ENCODE measurements at places on chromosomes 1 and 21.

- peak; percentile 85 for DNase-seq
Measured at GRCh38 chr1:29122682-29123052, 1.0 kb downstream of the TMEM200B start.

- DNase-seq, result no peak
Measured at GRCh38 chr1:214248311-214249085, 32.5 kb upstream of the SMYD2 start.

GRCh38 chr21:41283211-41283818 lies 33.3 kb upstream of the FAM3B start:
- DNase-seq, result no peak

- no peak for DNase-seq
Measured at GRCh38 chr1:103447471-103447870, 78.0 kb upstream of the RNPC3 start.

DNA sequence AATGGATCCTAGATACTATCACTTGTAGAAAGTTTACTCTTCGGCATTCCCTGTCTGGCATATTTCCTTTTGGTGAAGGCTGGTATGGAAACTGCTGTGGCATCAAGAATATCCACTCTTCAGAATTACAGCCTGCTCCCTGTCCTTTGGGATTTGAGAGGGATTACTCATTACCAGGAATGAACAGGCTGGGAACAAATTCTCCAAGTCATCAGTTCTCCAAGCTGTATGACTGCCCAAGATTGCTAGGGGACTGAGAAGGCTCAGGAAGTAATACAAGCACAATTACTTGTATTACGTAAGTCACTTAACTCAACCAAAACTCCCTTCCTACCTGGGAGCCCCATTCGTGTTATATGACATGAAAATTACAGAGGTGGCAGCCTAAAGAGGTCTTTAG lies 49.6 kb downstream of the CD58 start:
- DNase-seq, result no peak

DNA sequence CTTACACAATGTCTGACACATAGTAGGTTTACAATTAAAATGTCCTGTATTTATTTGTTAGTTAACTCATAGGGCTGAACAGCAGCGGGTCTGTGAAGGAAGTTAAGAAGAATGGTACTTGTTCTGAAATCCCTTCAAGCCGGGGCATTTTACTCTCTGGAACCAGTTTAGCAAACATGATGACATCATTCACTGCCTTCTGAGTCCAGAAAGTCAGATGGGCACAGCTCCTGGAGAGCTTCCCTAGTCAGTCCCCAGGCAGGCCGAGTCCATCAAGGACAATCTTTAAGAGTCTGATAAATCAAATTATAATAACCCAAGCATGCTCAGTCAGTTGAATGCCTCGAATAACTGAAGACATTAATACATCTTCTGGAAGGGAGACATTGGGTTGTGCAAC lies 125.4 kb upstream of the DAB1 start:
- no peak for DNase-seq

GRCh38 chr1:160309571-160309970 lies 24.6 kb upstream of the PEX19 start:
- no peak for DNase-seq

DNA sequence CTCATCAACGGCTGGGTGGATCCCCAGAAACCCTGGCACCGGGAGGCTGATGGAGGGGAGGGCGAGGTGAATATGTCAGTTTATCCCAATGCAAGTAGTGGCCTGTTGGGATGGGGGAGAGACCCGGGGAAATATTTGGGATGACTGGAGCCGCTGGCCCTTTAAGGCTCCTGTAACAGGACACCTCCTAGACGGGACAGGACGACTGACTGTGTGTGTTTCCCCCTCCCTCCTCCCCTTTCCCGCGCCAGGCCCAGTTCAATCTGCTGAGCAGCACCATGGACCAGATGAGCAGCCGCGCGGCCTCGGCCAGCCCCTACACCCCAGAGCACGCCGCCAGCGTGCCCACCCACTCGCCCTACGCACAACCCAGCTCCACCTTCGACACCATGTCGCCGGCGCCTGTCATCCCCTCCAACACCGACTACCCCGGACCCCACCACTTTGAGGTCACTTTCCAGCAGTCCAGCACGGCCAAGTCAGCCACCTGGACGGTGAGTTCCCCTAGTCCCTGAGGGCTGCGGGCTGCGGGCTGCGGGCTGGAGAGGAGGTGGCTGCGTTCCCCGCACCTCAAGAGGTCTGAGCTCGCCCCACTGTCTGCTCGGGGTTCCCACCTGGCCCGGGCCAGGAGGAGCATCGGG lies 44.8 kb upstream of the CCDC27 start:
- DNase-seq, result no peak

DNA sequence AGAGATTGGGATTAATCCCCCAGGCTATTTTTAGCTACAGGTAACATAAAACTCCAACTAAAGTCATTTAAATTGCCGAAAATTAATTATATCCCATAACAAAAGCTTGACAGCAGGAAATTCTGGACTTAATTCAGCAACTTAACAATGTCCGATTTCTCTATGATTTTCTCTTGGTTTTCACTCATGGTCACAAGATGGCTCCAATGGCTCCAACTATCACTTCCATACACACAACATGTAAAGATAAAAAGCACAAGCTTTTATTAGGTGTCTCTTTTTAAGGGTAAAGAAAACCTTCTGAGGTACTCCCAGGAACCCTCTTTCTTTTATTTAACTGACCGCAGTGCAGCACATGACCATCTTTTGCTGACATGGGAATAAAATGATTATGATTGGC lies 363.5 kb upstream of the PTBP2 start:
- DNase-seq, result no peak

GRCh38 chr1:218787826-218788225 lies 385.9 kb upstream of the LYPLAL1 start:
- DNase-seq, result no peak

DNA sequence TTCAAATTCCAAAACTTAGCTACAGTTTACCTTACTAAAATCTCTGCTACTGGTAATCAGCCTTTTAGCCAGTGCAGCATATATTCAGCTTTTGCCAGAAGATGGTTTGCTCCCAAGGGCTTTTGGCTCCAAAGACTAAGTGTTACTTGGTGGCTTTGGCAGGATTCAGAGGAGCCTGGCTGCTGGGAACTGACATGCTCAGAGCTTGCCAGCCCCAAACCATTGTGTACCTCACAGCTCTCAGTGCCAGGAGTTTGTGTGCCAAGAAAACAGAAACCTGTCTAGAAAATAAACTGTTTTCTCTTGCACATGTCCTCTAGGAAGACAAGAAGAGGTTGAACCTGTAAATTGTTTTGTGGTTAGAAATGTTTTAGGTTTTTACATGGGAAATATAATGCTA lies 315.9 kb downstream of the ST6GALNAC3 start:
- no peak for DNase-seq

DNA sequence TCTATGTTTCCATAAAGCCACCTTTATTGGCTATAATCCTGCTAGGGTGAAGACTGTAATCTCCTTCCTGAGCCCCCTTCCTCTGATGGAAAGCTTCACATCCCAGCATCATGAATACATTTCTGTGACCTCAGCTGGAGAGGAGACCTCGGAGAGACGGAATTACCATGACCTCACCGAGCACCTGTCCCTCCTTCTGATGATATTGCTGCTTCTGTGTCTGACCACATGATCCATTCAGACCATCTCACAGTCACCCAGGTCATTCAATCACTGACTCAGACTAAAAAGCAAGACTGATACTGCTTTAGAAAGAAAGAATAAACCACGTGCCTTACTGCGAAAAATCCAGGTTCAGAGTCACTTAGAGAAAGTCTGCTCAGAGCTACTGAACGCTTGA lies 8.8 kb downstream of the KCND3 start:
- no peak for DNase-seq

DNA sequence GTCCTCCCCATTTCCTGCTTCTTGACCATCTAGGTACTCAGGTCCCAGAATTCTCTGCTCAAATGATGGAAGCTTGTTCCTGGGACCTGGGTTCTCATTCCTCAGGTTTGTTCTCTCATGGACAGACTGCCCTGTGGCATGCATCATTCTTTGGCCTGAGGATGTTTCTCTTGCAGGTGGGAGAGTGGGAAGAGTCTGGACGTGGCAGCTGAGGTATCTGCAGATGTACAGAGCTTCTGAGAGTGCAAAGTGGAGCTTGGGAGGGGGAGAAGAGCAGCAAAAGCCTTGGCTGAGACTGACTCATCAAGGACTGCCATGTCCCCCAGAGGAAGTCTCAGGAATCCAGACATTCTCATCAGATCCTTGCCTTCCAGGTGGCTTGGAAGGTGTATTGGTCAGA lies 63.1 kb downstream of the HSPA13 start:
- no peak for DNase-seq

DNA sequence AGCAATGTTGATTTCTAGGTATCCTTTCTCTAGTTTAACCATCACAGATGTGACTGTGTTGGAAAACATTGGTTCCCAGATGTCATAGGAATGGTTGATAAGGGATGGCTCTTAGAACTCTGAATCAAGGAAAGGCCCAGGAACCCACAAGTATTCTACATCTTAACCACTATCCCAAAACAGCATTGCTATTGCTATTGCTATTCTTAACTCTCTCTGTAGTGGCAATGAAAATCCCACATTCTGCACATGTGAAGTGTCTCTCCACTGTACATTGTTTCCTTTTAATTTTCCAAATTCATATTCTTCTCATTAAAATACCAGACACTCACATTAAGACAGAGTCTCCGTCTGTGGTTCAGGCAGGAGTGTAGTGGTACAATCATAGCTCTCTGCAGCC lies 420.4 kb upstream of the RUNX1 start:
- DNase-seq, result no peak

DNA sequence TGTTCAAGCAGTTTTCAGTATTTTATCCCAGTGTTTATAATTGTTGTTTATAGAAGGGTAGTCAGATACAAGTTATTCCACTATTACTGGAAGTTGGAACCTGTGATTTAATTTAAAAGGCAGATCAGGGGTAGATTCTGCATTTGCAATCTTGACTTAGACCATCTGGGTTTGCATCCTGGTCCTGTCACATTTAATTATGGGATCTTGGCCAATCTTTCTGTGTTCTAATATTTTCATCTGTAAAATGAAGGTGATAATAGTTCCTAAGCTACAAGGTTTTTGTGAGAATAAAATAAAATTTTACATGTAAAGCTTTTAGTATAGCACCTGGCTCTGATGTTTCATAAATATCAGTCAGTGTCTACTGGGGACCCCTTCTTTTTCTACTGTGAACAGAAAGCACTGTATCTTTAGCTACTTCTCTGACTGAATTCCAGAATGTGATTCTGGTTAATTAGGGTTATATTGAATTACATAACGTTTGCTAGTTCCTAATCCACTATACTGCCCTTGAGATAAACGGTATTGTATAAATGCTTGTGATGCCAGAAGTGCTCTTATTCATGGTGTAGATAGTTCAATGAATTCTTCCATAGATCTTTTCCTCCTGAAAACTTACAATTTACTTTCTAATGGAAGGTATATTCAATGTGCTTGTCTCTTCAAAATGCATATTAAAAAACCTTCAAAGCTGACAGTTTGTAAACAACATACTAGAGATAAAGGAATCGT lies 131.0 kb downstream of the KCNK1 start:
- no peak for DNase-seq

- DNase-seq, result no peak
Measured at GRCh38 chr1:99782920-99783319, 16.5 kb upstream of the FRRS1 start.

DNA sequence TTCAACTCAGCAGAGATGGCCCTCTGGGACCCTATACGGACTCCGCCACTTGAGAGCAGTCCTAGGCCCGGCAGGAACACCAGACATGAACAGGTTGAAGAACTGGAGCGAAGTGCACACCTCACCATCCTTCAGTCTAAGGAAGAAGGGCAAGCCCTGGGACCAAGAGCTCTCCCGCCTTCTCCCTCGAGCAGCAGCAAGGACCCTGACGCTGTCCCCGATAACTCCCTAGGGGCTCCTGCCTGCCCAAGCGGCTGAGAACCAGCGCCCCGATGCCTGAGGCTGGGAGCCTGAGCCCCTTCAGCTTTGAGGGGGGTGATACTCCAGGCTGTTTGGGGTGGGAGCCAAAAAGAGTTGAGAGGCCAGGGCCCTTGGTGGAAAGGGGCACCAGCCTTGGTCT lies 10.2 kb downstream of the TMEM81 start:
- no peak for DNase-seq

- DNase-seq, result peak; percentile 62
Measured at GRCh38 chr1:99645699-99646531, at the start of gene PALMD. PALMD (plus strand) TSS chr1:99646113; CDS start chr1:99646318, 205 bp downstream.

GRCh38 chr1:29271724-29272123 lies 35.4 kb downstream of the PTPRU start:
- peak; percentile 74 for DNase-seq

GRCh38 chr1:174017231-174017970 lies 4.8 kb downstream of the RC3H1 start:
- DNase-seq, result no peak

- peak; percentile 60 for DNase-seq
Measured at GRCh38 chr21:27033471-27033870, 66.6 kb upstream of the ADAMTS5 start.

DNA sequence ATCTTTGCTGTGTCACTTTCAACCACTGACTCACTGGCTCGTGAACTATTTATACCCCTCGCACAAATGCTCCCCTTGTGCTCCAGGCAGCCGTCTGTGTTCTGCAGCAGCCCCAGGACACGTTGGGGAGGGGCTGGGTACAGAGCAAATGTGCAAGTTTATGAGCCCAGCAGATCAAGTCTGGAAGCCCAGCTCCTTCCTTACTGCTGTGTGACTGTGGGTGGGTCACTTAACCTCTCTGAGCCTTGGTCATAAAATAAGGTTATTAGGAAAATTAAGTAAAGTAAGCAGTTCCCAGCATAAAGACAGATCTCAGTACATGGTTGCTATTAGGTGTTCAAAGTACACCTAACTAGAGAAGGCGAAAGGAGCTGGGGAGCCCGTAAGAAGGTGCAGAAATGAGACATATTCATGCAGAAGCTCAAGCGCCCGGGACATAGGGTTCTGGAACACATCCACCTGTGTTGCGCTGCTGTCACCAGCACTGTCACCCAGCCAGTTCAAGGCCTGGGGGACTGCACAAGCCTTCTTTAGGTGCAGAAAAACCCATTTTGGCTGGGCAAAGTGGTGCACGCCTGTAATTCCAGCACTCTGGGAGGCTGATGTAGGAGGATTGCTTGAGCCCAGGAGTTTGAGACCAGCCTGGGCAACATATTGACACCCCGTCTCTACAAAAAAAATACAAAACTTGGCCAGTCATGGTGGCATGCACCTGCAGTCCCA lies 13.8 kb downstream of the EFHD2 start:
- DNase-seq, result no peak

- no peak for DNase-seq
Measured at GRCh38 chr1:118627435-118627834, 360.7 kb downstream of the TBX15 start.

DNA sequence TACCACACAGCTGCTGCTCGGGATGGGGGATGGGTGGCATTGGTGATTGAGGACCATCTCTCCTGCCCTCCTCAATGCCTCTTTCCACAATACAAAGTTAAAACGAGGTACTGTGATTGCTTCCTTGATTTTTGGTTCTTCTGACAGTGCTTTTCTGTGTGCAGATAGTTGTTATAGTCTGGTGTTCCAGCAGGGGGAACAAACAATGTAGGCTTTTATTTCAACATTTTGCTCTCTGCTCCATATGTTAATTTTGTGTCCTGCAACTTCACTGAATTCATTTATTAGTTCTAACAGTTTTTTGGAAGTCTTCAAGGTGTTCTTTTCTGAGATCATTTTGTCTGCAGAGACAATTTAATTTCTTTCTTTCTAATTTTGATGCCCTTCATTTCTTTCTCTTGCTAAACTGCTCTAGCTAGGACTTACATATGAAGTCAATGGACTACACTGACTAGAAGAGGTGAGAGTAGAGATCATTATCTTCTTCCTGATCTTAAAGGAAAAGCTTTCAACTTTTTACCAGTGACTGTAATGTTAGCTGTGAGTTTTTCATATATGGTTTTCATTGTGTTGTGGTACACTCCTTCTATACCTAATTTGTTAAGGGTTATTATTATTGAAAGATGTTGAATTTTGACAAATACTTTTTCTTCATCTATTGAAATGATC lies 45.4 kb downstream of the TNFSF18 start:
- DNase-seq, result no peak
